Activated CD4-positive, alpha-beta T cell treated with anti-CD3 and anti-CD28 coated beads, Interleukin-2, amount 50 U/mL, for 24 hours (primary cell): ENCODE measurements at places on chromosomes 1 and 21.

DNA sequence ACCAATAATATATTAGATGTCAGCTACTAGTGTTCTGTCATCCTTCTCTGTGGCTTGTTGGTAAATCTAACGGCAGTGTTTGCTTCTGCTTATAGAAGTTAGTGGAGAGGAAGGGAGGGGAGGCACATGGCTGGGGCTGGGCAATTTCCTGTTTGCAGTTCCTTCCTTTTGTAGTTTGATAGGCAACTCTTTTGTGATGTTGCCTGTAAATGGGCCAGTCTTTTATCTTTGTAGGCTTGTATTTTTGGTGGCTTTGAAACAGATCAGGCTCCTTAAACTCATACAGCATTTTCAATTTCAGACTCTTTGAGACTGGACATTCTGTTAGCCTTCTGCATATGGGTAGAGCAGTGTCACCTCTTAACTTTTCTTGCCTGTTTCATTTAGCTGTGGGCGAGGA is 48.1 kb downstream of the CDC14A start:
- DNase-seq, result peak; percentile 32

GRCh38 chr1:103146166-103146565 is 37.8 kb upstream of the COL11A1 start:
- no peak for DNase-seq

DNA sequence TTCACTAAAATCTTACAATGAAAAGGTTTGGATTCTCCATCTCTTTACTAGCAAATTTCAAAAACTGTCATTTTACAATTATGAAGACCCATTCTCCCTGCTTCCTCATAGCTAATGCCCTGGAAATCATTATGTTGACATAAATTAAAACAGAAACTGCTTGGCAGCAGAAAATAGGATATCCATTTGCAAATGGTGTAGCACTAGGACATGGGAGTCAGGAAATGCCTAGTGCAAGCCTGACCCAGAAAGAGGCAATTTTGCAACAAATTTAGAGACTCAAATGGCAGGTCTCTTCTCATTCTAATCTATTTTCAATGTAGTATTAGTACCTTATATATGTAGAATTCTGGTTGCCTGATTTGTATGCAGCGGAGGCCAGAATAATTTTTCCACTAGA is 2.2 kb downstream of the GBP5 start:
- DNase-seq, result no peak

GRCh38 chr1:41521766-41522165 is 37.3 kb upstream of the EDN2 start:
- no peak for DNase-seq

GRCh38 chr1:116321766-116322175 is 51.3 kb upstream of the ATP1A1 start:
- DNase-seq, result no peak

GRCh38 chr1:74853756-74854155 is 120.8 kb downstream of the TYW3 start:
- DNase-seq, result no peak

- no peak for DNase-seq
These were observed 36.0 kb downstream of the KAZN start for GRCh38 chr1:14634486-14634885.

GRCh38 chr1:185566995-185567394 is 167.2 kb upstream of the HMCN1 start:
- peak; percentile 44 for DNase-seq

- no peak for DNase-seq
These were observed 96.5 kb downstream of the USP25 start for GRCh38 chr21:15826147-15826780.

GRCh38 chr1:76951153-76951552 is 83.9 kb downstream of the ST6GALNAC5 start:
- DNase-seq, result no peak

- DNase-seq, result no peak
These were observed 42.2 kb upstream of the POU3F1 start for GRCh38 chr1:38088791-38089190.

DNA sequence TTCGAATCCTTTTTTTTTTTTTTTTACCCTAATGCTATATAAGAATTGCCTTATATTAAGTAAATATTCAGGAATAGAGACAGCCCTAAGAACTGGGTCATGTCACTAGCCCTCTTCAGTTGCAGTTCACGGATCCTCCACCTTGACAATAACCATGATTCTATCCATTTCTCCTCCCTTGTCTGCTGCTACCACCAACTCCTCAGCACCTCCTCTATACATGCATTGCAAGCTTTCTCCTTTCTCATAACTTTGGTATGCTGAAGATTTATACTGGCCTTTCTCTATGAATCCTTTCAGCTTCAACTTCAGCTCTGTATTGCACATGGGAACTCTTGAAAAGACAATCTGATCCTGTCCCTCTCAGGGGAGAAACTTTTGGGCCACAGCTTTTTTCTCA is 14.3 kb upstream of the DR1 start:
- DNase-seq, result no peak

- DNase-seq, result no peak
These were observed 11.7 kb upstream of the UCK2 start for GRCh38 chr1:165815725-165816124.

GRCh38 chr1:6965935-6966241 is 180.6 kb downstream of the CAMTA1 start:
- DNase-seq, result no peak

DNA sequence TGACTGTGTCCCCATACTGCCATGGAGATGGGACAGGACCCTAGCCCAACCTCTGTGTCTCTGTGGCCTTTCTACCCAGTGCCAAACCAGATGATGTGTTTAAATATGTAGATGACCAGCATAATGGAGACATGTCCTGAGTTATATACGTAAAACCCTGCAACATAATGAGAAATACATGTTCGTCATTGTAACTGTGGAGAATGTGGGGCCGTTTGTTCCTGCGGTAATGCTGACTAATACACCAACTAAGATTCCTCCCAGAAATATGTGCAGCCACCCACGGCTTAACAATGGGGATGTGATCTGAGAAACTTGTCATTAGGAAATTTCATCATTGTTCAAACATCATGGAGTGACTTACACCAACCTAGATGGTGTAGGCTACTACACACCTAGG is 71.7 kb upstream of the SIM2 start:
- DNase-seq, result no peak

GRCh38 chr1:110318046-110318445 is 21.1 kb upstream of the RBM15 start:
- DNase-seq, result no peak

GRCh38 chr1:160373696-160374095 is 6.8 kb downstream of the NHLH1 start:
- DNase-seq, result no peak

DNA sequence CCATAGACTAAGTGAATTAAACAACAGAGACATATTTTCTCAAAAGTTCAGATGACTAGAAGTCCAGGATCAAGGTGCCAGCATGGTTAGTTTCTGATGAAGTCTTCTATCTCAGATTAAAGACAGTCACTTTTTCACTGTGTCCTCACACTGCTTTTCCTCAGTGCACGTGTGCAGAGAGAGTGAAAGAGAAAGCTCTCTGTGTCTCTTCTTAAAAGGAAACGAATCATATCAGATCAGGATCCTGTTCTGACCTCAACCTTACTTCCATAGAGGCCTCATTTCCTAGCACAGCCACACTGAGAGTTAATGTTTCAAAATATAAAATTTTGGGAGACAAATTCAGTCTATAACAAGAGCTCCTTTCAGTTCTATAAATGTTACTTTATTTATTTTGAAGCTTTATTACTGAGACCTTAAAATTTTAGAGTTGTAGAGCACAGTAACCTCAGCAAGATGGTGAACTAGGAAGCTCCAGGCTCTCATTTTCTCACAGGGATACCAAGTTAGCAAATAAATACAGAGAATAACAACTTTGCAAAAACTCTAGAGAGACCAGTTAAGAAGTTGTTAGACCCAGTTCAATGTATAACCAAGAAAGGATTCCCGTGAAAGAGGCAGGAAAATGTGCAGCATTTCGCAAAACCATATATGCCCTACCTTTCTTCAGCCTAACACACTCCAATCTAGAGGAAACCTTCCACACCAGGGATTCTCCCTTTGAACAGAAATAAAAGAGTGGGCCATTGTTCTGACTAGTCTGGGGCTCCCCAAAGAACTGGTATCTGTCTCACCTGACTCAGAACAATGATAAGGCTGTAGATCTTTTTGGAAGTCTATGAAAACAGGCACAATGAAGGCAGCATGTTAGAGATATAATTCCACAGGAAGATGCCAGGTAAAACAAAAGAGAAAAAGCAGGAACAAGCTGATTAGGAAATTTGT is 372.2 kb downstream of the MRPL39 start:
- DNase-seq, result no peak

DNA sequence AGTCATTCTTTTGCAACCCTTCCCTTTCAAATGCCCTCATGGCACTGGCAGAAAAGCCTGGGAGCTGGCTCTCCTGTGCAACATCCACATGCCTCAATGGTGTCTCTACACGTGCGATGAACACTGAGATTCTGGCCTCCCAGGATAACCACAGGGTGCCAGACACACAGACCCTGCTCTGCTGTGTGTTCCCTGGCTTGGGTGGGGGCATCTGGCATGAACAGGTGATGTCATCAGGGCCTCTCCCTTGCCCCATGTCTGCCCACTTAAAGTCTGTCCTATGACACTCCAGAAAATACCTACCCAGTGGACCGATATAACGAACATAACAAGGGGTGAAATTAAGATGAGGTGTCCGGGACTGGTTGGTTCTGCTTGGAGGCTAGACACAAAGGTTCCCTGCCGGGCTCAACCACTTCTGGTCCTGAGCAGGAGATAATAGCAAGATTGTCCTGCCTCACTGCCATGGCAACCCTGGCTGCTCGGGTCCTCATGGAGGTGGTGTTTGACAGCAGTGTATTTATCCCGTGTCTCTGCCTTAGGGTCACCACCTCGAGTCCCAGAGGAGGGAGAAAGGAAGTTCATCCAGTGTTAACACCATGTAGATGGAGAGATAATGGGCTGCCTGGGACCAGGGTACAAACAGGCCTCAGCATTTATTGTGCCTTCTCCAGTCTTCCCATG is 19.3 kb downstream of the INSRR start:
- DNase-seq, result no peak

DNA sequence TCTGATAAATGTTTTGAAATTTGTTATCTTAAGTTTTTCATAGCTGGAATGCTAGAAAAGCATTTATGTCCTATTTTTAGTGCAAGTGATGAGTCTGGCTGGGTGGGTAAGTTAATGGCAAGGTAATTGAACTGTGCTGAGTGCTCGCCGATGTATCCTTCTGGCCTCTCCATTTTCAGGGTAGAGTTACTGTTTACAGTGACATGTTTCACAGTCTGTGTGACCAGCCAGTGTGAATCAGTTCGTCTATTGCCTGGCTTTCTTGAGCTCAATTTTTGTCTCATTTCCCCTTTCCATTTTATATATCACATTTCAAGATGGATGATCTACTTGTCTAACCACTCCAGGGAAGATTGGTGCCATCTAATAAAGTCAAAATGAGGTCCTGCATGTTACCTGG is 44.1 kb downstream of the ITSN1 start:
- DNase-seq, result no peak
